ENCODE measurements at places on chromosomes 2 and 18.

- DNase-seq, result no peak
Observed at GRCh38 chr2:165681841-165682240, 112.2 kb downstream of the GALNT3 start.

DNA sequence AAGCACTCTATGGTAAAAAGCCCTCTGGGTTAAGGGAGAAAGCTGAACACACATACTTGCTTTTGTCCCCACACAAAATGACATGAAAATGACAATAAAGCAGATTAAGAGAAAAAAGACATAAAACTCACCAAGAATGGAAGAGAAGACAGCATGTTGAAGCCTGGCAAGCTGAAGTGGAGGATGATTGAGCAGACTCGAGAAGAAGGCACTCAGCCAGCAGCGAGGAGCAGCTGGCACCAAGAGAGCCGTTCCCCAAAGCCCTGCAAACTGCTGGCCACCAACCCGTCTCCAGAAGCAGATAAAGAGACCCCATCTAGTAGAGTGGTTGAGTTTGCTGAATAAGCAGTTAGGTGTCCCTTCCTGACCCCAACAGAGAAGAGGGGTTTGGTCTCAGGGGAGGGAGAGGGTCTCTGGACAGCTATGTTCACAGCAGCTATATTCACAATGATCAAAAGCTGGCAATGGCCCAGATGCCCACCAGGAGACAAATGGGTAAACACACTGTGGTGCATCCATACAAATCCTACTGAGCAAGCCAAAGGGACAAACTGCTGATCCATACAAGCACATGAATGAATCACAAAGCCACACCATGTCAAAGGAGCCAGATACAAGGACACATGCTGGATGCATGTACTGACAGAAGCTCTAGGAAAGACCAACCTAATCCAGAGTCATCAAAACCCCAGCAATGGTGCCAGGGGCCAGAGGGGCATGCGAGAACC lies 36.9 kb downstream of the FAM168B start:
- no peak for DNase-seq

DNA sequence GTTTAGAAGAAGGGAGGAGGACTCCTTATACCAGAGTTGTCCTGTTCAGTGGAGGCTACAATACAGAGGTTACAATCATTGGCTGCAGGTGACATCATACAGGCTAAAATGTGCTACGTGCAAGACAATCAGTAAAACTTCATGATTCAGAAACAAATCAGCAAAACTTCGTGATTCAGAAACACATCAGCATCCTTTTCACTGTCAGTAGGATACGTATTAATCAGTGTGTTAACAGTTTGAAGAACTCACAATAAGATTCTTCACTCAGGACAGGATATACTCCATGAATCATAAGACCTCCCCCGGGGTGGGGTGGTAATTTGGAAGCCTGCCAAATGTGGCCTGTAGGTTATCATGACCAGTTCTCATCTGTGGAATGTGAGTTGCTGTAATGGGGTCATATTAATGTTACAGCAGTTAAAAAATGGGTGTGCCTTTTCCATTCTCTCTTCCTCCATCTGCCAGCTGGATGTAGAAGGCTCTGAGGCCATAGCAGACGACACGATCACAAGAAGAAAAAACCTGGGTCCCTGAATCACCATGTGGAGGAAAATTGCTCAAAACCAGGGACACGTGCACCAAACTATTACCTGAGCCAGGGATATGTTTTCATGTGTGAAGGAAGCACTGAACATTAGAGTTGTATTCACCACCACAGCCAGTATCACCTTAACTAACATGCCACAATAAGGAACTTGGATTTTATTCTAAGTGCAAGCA lies 134.8 kb upstream of the CREB1 start:
- DNase-seq, result peak; percentile 97

- peak; percentile 38 for DNase-seq
Observed at GRCh38 chr2:151973901-151974199, 125.0 kb downstream of the CACNB4 start.

DNA sequence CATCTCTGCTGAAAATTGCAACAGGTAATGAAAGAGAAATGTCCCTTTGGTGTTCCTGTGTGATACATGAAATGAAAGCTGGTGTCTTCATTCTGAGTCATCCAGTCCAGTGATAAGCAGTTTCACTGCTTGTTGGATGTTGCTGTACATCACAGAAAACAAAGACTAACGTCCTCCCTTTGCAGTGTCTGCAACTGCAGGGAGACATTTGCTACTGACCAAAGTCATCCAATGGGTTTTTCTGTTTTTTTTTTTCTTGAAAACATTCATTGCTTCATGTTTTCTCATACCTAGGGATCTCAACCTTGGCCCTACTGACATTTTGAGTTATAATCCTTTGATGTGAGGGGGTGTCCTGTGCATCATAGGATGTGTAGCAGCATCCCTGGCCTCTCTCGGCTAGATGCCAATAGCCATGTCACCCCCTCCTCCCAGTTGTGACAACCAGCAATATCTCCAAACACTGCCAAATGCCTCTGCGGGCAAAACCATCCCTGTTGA lies 63.6 kb upstream of the FZD5 start:
- no peak for DNase-seq

- DNase-seq, result no peak
Observed at GRCh38 chr18:10923141-10923540, 226.2 kb downstream of the PIEZO2 start.

GRCh38 chr18:62073461-62074281 lies 113.2 kb downstream of the PIGN start:
- DNase-seq, result no peak
